ENCODE measurements at places on chromosomes 7 and 10.

GRCh38 chr7:50959991-50960390, 177.3 kb upstream of the GRB10 start:
- no peak for DNase-seq

- DNase-seq = no peak
Observed at GRCh38 chr10:79238606-79239005, 108.7 kb upstream of the PPIF start.

GRCh38 chr7:151349507-151349853, 7.9 kb downstream of the NUB1 start:
- DNase-seq = no peak

- no peak for DNase-seq
Observed at GRCh38 chr10:70981171-70981836, 92.9 kb upstream of the PCBD1 start.

All from suprapubic skin (tissue), 4 donors.